Skeletal muscle tissue (tissue), 5 donors: ENCODE measurements at places on chromosomes 7 and 10. TPM values are rescaled to one million over a fixed set of nuclear protein-coding genes. Genes with fewer than 3 reads are reported as not detected.

Gene GJD4
- 2.1 TPM for total RNA-seq

Gene VAX1
- total RNA-seq, result not detected

Gene PHKG1
- total RNA-seq, result 48.0 TPM

Gene CHRM2
- 0.52 TPM for total RNA-seq

Gene ANKRD22
- not detected for total RNA-seq

Gene TMEM140
- 1.6 TPM for total RNA-seq

Gene FKBP6
- total RNA-seq, result under 0.01 TPM

Gene CCDC146
- 16.7 TPM for total RNA-seq

Gene SLC18A3
- total RNA-seq, result not detected

Gene PITX3
- 4.2 TPM for total RNA-seq

Gene FAM221A
- 0.52 TPM for total RNA-seq

Gene VWA2
- total RNA-seq, result not detected

Gene CLRN3
- total RNA-seq, result 0.52 TPM

Gene CNNM2
- 2.1 TPM for total RNA-seq

Gene SVOPL
- total RNA-seq, result not detected

Gene MACROH2A2
- 8.4 TPM for total RNA-seq

Gene ZNF786
- total RNA-seq, result 6.3 TPM

Gene PTPN20
- 3.7 TPM for total RNA-seq

Gene NACAD
- 1.0 TPM for total RNA-seq

Gene CYP3A4
- total RNA-seq, result not detected

Gene NXPH1
- total RNA-seq, result not detected

Gene RGR
- 13.6 TPM for total RNA-seq

Gene CPN1
- total RNA-seq, result not detected

Gene TECPR1
- 15.1 TPM for total RNA-seq

Gene PPP1R3A
- 65.8 TPM for total RNA-seq

Gene PLA2G12B
- not detected for total RNA-seq

Gene DGKB
- 2.1 TPM for total RNA-seq

Gene LRWD1
- 12.5 TPM for total RNA-seq

Gene SPAG6
- 2.6 TPM for total RNA-seq

Gene ZNF107
- 2.6 TPM for total RNA-seq

Gene FOXI2
- total RNA-seq, result not detected

Gene DRGX
- not detected for total RNA-seq

Gene PRRT4
- 6.8 TPM for total RNA-seq

Gene UBTD1
- 8.4 TPM for total RNA-seq

Gene CUL2
- total RNA-seq, result 18.3 TPM

Gene ECHDC3
- 20.9 TPM for total RNA-seq

Gene NEUROD6
- not detected for total RNA-seq

Gene DIP2C
- total RNA-seq, result 18.8 TPM
